ENCODE measurements at places on chromosomes 3 and 15. TPM values are rescaled to one million over a fixed set of nuclear protein-coding genes. Genes with fewer than 3 reads are reported as not detected.

Gene ACTRT3
- 1.7 TPM for total RNA-seq

Gene RABL3
- 12.8 TPM for total RNA-seq

DNA sequence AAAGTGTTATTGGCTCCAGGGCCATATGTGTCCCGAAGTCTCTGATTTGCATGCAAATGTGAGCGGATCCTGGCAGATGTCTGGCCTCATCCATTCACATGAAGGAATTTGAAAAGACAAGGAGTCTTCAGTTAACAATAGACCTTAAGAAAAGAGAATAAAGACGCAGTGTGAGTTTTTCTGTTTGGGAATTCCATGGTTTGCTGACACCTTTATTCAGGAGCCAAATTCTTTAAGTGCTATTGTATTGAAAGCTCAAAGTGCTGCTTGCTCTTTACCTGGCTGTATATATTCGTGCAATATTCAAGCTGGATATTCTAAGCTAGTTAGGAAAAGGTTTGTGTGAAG lies 2.2 kb downstream of the LRRN1 start:
- DNase-seq: no peak

DNA sequence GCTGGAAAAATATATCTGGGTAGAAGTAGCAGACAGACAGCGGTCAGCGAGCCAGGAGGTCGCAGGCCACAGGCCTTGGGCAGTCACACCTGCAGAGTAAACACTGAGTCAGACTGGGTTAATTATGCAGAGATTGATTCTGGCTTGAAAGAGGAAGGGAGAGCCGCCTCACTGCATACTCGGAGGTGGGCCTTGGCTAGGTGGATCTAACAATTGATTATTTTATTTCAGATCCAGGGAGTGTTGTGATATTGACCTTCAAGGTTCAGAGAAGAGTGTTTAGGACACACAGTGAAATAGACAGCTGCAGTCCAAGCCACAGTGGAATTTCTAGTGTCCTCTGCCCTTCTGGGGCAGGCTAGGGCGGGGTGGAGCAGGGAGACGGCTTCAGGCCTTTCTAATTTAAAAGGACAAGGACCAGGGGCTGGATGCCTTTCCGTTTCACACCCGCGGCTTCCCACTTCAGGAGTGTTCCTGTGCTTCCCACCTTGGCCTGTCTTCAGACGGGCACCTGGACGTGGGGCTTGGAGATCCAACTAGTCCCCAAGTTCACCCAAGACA lies 237.3 kb downstream of the XXYLT1 start:
- DNase-seq: no peak

DNA sequence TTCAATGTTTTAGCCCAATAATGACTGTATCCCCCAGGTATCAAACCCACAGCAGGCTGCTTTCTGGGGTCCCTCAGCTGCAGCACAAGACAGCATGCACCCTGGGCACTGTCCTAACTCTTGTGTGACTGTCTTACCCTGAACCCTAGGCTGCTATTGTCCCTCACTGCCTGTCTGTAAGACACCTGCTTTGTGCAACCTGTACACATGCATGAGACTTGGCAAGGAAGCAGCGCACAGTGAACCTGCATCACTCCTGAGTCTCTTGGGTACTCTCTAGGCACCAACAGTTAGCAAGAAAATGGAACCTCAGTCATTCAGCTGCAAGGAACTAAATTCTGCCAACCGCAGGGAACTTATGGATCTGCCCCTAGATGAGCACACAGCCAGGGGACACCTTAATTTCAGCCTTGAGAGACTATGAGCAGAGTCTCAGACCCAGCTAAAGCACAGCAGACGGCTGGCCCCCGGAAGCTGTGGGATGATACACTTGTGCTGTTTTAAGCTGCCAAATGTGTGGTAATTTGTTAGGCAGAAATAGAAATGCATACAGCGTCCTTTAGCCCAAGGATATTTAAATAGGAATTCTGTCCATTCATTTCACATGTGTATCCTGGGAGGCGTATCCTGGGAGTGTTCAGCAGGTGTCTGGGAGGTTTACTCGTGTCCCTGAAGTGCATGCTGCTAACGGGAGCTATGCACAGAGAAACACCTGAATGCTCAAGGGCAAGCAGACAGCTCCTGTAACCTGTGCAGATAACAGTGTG lies 223.8 kb downstream of the KLF13 start:
- no peak for DNase-seq

DNA sequence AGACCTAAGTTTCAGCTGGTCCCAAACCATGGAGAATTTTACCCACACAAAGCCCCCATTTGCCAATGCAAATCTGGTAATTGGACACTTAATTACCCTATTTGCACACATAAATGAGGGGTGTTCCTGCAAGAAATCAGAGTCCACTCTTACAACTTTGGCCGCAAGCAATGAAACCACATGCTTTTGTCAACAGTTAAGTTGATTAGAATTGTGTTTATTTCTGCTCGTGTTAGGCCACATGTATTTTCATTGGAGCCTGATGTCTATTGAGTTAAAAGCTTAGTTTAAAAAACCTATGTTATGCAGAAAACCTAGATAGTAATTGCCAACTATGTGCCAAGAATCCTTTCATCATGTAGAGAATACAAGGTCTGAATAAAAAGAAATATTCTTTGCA lies 153.8 kb upstream of the CMC1 start:
- no peak for DNase-seq

DNA sequence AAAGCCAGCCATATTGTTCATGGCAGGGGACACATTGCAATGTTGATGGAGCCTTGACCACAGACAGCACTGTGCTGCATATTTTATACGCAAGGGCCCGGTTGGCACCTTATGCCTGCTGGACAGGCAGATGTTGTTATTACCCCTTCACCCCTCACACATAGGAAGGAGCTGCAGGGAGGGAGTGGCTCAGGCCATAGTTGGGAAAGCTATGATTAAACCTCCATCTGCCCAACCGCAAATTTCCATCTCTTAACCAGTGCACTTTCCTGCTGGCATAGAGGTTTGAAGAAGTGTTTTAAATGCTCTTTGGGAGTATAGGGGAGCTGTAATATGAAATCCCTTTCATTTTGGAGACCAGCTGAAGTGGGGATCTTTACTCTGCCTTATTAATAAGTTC lies 224.7 kb downstream of the CACNA2D3 start:
- DNase-seq: no peak

GRCh38 chr3:33949074-33949473 lies 150.6 kb downstream of the PDCD6IP start:
- no peak for DNase-seq

Data from vagina (tissue), 2 donors.